Dermis microvascular lymphatic vessel endothelial cell (primary cell): ENCODE measurements at places on chromosomes 12 and 14. TPM values are rescaled to one million over a fixed set of nuclear protein-coding genes. Genes with fewer than 3 reads are reported as not detected.
A peak's percentile ranks its signal among the peaks of the same experiment; 100 is the strongest.

- DNase-seq: peak; percentile 21
These were observed 507 bp downstream of the SPTSSA start for GRCh38 chr14:34461334-34462131.

DNA sequence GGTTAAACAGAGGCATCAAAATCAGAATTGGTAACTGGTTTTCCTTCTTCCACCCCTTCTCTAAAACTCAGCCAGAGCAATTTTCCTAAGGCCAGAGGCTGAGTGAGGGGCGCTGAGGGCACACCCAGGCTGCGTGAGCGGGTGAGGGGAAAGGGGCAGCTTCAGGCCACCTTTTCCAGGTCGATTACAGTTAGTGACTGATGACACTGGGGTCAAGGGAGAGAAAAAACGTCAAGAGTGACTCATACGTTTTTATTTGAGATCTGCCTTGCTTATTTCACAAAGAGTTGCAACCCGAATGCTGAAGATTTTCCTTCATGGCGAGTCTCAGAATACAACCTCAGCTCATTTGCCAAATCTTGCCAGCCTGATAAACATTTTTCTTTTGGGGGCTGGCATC is 46.7 kb upstream of the EVL start:
- no peak for DNase-seq

GRCh38 chr14:69050240-69051184 is 71.4 kb upstream of the ACTN1 start:
- DNase-seq: peak; percentile 55

Gene TTC9
- 0.13 and 0.25 TPM in 2 replicates for total RNA-seq

Gene PROX2
- total RNA-seq: not detected in 2 replicates

Gene SYNDIG1L
- total RNA-seq: not detected in 2 replicates

DNA sequence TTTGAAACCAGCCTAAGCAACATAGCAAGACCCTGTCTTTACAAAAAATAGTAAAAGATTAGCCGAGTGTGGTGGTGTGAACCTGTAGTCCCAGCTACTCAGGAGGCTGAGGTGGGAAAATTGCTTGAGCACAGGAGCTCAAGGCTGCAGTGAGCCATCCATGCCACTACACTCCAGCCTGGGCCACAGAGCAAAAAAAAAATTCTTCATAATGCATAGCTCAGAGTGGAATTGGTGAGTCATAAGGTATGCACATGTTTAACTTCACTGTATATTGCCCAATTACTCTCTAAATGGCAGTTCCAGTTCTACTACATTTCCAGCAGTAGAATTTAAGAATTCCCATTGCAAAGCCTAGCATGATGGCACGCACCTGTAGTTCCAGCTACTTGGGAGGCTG is 26.8 kb upstream of the CLIP1 start:
- peak; percentile 29 for DNase-seq

Gene PTPRO
- total RNA-seq: under 0.01 TPM in 1 of 2 replicates, not detected in the other

DNA sequence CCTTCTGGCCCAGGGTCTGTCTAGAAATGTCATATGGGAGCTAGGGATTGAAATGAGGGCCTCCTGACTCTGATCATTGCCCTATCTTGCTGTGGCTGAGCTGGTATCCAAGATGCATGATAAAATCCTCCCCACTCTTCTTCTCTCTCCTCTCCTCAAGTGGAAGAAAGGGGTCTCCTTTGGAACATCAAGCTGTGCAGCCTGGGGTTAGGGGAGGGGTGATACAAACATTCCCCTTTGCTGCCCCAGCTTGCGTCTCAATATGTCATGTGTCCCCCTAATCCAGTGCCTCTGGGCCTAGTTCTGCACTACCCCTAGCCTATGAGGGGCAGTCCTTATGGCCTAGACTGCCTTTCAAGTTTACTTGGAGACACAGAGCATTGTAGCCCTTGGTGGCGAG is 8.5 kb downstream of the RDH16 start:
- DNase-seq: no peak

DNA sequence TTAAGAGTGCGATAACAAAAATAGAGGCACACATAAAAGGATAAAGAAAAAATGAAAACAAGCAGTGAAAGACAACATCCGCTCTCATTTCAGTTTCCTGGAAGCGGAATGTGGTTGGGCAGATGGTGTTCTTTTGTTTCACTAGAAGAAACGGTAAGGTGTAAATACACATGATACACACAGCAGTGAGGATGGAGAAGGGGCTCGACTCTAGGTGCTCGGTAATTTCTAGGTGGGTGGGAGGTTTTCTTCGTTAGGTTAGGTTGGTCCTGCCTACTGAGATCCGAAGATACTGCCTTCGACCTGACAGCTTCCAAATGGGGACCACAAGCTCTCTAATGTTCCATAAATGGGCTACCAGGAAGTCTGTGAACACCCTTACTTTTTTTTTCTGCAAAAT is 1082.5 kb downstream of the BCL11B start:
- DNase-seq: no peak

DNA sequence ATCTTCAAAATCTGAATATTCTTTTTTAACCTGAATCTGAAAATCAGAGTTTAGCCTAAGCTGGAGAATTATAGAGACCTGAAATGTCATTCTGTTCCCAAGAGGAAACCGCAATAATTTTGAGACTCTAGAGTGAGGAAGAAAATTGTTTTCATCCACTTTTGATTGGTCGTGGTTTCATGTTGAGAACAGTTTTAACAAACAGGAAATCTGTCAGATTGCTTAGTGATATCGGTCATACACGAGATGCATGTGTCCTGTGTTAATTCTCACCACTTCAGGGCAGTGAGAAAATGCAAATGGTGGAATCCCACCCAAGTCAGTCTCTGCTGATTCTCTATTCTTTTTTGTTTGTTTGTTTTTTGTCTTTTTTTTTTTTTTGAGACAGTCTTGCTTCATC is 1498.5 kb upstream of the TMEM132C start:
- no peak for DNase-seq

DNA sequence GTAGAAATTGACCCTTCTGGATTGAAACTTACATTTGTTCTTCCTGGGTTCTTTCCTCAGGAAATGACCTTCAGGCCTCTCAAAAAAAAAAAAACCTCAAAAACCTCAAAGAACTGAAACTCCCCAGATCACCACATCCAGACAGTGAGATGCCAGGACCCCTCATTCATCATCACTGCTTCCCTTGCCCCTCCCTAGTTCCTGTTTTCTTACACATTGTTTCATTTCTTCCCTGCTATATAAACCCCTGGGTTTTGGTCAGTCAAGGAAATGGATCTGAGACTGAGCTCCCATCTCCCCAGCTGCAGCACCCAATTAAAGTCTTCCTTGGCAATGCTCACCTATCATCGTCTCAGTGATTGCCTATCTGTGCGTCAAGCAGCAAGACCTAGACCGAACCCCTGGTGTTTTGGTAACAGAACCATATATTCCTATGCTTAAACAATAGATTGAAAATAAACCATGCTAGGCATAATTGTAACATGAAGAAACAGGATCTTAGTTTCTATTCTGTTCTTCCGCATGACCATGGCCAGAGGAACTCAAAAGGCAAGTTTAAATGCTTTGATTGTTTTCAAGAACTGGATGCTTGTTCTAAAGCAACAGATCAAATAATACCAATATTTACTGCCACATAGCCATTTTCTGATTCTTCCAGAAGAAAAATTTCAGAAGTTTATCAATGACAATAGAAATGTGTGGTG is 108.0 kb upstream of the MAX start:
- no peak for DNase-seq
